Sigmoid colon (tissue), 7 donors: ENCODE measurements at places on chromosomes 6 and 20. TPM values are rescaled to one million over a fixed set of nuclear protein-coding genes. Genes with fewer than 3 reads are reported as not detected.

- H3K36me3 ChIP-seq = no peaks in the 10 kb centered on the region
- no peak overlapping the region for H3K4me3 ChIP-seq
- peaks cover 9% of the 10 kb centered on the region for H3K27me3 ChIP-seq
- H3K4me1 ChIP-seq = no peaks in the 10 kb centered on the region
- no peak for DNase-seq
- H3K27ac ChIP-seq = peak overlapping the region; percentile 60
Measured at GRCh38 chr6:42100029-42100901, 42.2 kb downstream of the C6orf132 start.

DNA sequence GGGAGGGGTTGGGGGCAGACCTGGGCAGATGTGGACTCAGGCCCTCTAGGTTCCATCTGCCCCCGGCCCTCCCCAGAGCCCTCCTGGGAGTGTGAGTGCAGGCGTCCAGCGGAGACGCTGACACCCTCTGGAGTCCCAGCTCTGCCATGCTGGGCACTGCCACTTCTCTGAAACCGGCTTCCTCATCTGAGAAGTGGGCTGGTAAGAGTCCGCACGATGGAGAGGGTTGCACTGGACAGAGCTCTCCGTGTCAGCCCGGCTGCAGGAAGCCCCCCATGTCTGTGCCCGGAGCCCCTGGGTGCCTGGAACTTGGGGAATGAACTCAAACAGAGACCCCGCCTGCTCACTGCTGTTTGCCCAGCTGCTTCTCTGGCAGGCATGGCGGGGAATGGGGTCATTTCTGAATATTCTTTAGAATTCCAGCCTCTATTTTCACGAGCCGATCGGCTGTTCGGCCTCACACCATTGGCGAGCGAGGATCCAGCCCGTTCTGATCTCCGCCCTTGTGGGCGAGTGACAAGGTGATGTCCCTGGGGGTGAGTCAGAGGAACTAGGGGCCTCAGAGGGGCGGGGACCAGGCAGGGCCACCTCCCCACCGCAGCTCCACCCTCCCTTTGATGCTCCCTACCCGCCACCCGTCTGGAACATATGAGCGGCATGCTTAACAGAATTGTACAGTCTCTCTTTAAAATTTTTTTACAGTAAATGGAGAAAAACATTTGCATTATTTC lies 47.8 kb upstream of the GATA5 start:
- no peak for DNase-seq
- H3K4me3 ChIP-seq = no peak overlapping the region
- H3K4me1 ChIP-seq = peaks cover 20% of the 10 kb centered on the region

DNA sequence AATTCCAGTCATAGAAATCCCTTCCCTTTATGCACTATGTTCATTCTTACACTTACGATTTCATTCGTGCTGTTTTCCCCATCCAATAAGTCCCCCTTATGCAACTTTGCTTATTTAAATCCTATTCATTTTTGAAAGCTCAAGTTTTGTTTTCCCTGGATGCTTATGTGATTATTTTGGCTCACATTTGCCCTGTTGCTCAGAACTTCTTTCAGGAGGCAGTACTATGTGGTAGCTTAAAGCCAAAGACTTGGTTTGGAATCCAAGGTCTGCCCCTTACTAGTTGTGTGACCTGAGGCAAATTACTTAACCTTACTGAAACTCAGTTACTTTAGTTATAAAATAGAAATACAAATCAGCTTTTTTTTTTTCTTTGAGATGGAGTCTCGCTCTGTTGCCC lies 59.6 kb downstream of the MOXD1 start:
- H3K27ac ChIP-seq = no peak overlapping the region
- no peak overlapping the region for H3K4me3 ChIP-seq
- no peak for DNase-seq
- no peaks in the 10 kb centered on the region for H3K36me3 ChIP-seq
- no peaks in the 10 kb centered on the region for H3K27me3 ChIP-seq

DNA sequence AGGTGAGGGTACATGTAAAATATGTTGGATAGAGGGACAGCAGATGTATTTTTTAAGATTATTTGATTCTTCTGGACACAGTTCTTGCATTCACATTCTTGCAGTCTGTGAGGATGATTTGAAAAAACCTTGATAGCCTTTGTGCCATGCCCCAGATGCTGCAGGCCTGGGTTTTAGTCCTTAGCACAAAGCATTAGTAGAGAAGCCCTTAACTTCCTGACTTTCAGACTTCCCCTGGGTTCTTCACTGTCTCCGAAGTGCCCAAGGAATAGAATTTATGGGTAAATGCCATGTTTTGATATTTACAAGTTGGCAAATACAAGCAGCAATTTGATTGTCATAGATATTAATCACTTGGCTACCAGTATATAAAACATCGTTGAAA lies 67.6 kb upstream of the SUPT3H start:
- peak overlapping the region; percentile 67 for H3K27ac ChIP-seq
- peak overlapping the region; percentile 1 for H3K4me3 ChIP-seq
- H3K4me1 ChIP-seq = peaks cover 33% of the 10 kb centered on the region

CAGE1 gene
- not detected for total RNA-seq

GHRH gene
- not detected for total RNA-seq

PRDM13 gene
- not detected for total RNA-seq

DNA sequence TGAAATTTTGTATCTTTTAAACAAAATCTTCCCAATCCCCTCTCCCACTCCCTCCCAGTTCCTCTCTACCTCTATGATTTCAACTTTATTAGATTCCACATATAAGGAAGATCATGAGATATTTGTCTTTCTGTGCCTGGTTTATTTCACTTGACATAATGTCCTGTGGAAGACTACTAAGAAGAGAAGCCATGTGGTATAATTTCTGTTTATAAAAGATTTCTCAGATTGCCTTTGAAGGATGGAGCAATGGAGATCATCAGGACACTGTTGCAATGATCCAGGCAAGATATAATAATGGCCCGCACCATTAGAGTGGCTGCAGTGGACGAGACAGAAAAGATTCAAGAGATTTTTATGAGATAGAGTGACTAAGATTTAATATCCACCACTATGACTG lies 13.1 kb downstream of the NRSN1 start:
- no peak overlapping the region for H3K27ac ChIP-seq
- H3K4me1 ChIP-seq = no peaks in the 10 kb centered on the region
- no peaks in the 10 kb centered on the region for H3K27me3 ChIP-seq
- no peaks in the 10 kb centered on the region for H3K36me3 ChIP-seq
- DNase-seq = no peak

PI16 gene
- 2.9 TPM for total RNA-seq

GRCh38 chr20:52993076-52993475 lies 20.9 kb downstream of the TSHZ2 start:
- peak overlapping the region; percentile 49 for H3K27ac ChIP-seq
- no peaks in the 10 kb centered on the region for H3K27me3 ChIP-seq
- no peaks in the 10 kb centered on the region for H3K36me3 ChIP-seq
- DNase-seq = no peak
- H3K4me1 ChIP-seq = peaks cover 19% of the 10 kb centered on the region

- no peak overlapping the region for H3K4me3 ChIP-seq
- H3K36me3 ChIP-seq = peaks cover 77% of the 10 kb centered on the region
- no peak overlapping the region for H3K27ac ChIP-seq
- no peaks in the 10 kb centered on the region for H3K27me3 ChIP-seq
Measured at GRCh38 chr6:31645325-31645724, 7.1 kb downstream of the BAG6 start.

GRM1 gene
- under 0.01 TPM for total RNA-seq

ZMYND8 gene
- total RNA-seq = 30.8 TPM

DNA sequence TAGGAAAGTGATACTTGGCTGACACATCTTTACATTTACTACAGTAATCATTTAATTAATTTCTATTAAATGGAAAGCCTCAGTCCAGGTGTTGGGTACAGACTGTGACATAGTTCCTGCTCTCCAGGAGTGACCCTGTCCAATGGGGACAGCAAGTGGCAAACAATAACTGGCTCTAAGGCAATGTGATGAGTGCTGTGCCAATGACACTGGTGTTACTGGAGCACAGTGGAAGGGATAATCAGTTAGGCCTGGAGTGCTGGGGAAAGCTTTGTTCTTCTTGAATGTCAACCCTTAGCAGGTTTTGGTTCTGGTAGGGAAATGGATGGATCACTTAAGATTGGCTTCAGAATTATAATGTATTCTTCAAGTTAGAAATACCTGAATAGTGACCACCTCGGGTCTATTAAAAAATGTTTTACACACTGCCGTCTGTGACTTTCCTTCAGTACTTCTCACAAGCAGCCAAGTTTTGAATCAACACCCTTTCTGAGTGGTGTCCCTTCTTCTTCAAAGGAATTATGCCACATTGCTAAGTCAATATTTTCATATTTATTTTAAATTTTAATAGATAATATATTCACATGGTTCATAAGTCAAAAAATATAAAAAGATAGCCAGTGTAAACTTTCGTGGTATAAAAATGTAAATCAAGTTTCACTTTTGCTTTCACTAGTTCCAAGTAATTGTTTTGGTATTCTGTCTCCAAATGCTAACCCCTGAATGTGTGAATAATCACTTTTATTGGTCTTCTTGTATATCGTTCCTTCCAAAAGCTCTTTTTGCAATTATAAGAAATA lies 9.6 kb downstream of the CMTR1 start:
- no peaks in the 10 kb centered on the region for H3K27me3 ChIP-seq
- H3K36me3 ChIP-seq = peaks cover 78% of the 10 kb centered on the region
- DNase-seq = no peak
- H3K27ac ChIP-seq = peak overlapping the region; percentile 73
- peak overlapping the region; percentile 27 for H3K4me3 ChIP-seq

MEI4 gene
- not detected for total RNA-seq

- H3K4me1 ChIP-seq = no peaks in the 10 kb centered on the region
- DNase-seq = no peak
- no peaks in the 10 kb centered on the region for H3K36me3 ChIP-seq
- H3K27ac ChIP-seq = no peak overlapping the region
Measured at GRCh38 chr6:79878142-79878748, 69.1 kb downstream of the ELOVL4 start.

ASXL1 gene
- total RNA-seq = 46.7 TPM

DNA sequence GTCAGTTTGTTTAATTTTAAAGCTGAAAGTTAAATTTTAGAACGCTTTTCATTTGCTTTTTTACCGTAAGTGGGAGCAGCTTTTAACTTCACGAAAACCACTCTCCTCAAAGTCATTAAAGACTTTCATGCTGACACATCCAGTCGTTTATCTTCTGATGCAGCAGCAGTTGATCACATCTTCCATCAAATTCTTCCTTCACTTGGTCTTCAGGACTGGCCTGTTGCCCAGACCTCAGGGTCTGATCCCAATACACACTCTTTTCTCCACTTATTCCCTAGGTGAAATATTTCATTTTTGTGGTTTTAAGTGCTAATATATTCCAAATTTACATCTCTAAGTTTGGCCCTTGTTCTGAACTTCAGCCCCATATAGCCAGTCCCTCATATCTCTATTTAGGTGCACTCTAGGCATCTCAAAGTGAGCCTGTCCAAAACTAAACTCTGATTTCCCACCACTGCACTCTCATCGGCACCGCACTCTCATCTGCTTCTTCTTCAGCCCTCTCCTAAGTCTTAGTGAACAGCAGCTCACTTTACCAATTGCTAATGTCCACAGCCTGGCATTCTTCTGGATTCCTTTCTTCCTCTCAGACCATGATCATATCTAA lies 20.4 kb downstream of the AFDN start:
- peaks cover 36% of the 10 kb centered on the region for H3K4me1 ChIP-seq
- H3K36me3 ChIP-seq = no peaks in the 10 kb centered on the region
- H3K27me3 ChIP-seq = no peaks in the 10 kb centered on the region

DNA sequence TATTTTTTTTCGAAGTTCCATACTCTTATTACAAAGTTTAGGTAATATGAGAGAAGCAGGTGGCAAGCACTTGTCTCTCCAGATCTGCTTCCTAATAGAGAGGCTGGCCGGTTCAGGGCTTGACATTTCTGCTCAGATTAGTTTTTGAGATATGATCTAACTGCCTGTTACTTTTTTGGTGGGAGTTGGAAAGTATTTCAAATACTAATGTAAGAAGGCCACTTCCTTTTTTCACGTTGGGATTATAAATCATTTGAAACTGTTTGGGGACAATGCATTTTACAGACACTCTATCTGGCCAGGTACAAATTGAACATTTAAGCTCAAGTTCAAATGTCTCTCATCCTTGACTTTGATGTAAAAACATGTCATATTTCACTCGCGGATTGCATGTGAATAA lies 222.1 kb upstream of the SULF2 start:
- H3K36me3 ChIP-seq = no peaks in the 10 kb centered on the region
- H3K27ac ChIP-seq = no peak overlapping the region
- no peak for DNase-seq

DNA sequence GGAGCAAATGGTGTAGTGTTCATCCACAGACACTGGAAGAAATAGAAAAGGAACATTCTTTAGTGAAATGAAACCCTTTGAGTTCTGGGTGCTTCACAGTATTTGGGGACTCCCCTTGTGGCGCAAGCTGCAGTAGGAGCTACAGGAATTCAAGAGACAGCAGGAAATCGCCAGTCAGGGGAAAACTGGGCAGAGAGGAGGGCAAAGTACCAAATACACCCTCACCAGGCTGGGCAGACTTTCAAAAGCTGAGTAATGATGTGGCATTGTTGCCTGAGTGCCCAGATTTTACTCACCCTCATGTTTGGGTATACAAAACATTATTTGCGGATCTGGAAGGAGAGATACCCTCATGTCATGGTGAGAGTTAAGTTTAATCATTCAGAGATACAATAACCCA lies 97.9 kb downstream of the SOD2 start:
- no peak for DNase-seq
- no peaks in the 10 kb centered on the region for H3K4me1 ChIP-seq
- H3K4me3 ChIP-seq = no peak overlapping the region
- H3K36me3 ChIP-seq = no peaks in the 10 kb centered on the region
- H3K27me3 ChIP-seq = no peaks in the 10 kb centered on the region
- no peak overlapping the region for H3K27ac ChIP-seq

- H3K4me1 ChIP-seq = peaks cover 10% of the 10 kb centered on the region
- no peak overlapping the region for H3K27ac ChIP-seq
- no peak overlapping the region for H3K4me3 ChIP-seq
- H3K27me3 ChIP-seq = peaks cover 48% of the 10 kb centered on the region
- H3K36me3 ChIP-seq = no peaks in the 10 kb centered on the region
Measured at GRCh38 chr20:725491-725890, 42.8 kb downstream of the SLC52A3 start.

DNA sequence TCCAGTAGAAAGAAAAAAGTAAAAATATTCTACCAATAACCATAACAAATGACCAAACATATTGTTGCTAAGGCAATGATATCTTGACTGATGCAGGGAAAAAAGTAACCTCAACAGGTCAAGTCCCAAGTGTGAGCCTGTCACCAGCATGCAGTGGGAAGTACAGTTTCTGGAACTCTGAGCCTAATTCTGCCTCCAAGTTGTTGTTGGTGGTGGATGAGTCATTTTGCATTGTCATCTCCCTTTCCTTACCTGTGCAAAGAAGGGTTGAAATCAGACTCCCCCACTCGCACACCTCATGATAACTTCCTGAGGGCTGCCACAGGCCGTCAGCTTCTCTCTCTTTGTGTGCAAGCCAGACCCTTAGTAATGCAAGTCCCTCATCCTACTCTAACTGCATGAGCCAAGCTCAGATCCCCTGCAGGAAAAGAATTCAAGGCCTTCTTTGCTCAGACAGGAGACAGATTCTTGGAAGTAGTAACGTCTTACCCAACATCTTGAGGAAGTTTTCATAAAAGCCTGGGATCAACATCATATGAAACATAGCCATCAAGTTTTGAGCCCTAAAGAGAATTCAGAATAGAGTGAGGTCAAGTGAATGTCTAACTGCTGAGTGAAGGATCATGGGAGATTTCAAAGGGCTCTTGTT lies 207.6 kb upstream of the FOXA2 start:
- no peak overlapping the region for H3K27ac ChIP-seq
- no peaks in the 10 kb centered on the region for H3K4me1 ChIP-seq
- DNase-seq = no peak
- no peaks in the 10 kb centered on the region for H3K36me3 ChIP-seq
